ENCODE measurements at places on chromosomes 5 and 9.

DNA sequence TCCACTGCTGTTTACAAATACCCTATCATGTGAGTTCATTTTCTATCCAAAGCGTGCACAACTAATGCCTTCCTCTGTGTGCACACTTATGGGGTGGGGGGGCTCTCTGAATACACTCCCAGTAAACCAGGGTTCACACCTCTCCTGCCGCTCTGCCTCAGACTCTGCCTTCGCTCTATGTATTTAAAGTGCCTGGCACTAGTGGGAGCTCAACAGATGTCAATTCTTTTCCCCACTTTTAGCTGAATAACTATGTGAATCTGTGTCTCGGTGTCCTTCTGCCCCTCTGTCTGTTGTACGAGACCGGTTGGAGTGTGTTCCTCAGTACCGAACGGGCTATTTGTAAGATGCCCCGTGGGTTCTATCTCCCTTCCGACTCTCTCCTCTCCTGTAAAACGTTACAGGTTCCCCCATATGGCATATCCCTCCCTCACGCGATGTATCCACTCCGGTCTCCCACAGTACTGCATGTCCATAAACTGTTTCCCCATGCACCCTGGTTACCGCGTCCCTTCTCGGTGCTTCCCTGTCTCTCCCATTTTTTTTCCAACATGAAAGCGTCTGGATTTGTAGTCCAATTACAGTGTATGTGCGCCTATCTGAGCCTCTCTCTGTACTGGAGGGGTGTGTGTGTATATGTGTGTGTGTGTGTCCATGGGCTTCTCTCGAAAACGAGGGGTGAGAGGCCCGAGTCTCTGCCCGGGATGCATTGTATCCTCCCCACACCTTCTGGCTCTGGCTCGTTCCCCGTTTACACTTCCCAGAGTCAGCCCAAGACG lies 1.6 kb downstream of the ELL2 start:
- no peak for DNase-seq

GRCh38 chr9:100352201-100352726 lies 478 bp downstream of the TEX10 start:
- DNase-seq, result peak; percentile 47

GRCh38 chr5:137888466-137888862 lies 793 bp upstream of the PKD2L2 start:
- DNase-seq, result no peak

DNA sequence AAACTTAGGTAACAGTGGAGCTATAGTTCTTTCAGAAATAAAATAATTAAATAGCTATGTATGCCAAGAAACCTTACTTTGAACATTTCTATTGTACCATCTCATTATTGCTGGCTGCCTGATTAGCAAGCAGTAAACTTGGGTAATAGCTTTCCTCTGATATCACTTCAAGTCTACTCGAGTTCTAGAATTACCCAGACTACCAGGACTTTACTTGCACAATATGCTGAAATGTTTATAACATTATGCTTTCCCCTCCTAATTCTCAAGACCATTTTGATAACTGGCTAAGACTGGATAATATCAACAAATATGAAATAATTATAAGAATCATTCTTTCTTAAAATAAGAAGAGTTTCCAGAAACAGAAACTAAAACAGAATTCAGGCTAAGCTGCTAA lies 512.6 kb downstream of the RAB3C start:
- no peak for DNase-seq

GRCh38 chr5:22908129-22908528 lies 55.0 kb upstream of the CDH12 start:
- no peak for DNase-seq

- peak; percentile 92 for DNase-seq
Measured at GRCh38 chr5:135977375-135977928, 22.7 kb upstream of the LECT2 start.

GRCh38 chr5:123951582-123951977 lies 439.6 kb downstream of the CSNK1G3 start:
- DNase-seq, result no peak

- no peak for DNase-seq
Measured at GRCh38 chr9:14806941-14807520, 84.5 kb upstream of the CER1 start.

- DNase-seq, result no peak
Measured at GRCh38 chr5:127615916-127616315, 33.0 kb upstream of the CTXN3 start.

- no peak for DNase-seq
Measured at GRCh38 chr9:125262294-125262991, 817 bp downstream of the GAPVD1 start.

DNA sequence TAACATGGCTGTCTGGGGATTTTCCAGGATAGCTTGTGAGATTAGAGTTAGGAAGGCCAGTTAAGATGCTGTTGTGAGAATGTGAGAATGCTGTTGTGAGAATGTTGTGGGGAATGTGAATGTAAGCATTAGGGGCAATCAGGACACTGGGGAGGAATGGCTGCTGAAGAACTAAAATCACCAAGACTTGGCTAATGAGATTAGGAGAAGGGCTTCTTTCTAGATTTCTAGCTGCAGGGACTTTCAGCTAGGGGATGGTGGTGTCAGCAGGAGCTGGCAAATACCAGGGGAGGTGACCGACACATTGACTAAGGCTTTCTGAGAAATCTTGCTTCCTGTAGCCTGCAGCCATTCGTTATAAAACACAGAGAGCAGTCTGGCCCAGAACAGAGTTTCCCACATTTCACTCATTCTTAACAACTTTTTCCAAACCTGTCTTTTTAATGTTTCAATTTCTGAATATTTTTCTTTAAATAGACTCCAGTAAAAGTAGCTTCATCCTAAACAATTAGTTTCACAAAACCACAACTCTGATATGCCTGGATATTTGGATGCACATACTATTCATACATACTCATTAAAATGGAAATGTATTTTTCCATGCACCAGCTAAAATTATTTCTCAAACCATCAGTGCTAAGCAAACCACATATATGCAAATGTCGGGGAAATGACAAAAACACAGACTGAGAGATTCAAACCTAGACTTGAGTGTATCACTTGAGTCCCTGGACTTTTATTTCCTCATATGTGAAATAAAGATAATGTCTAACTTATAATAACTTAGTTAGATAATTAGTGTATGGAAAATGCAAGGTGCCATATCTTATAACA lies 89.3 kb upstream of the TNC start:
- no peak for DNase-seq

- DNase-seq, result no peak
Measured at GRCh38 chr5:172559004-172559932, 81.8 kb upstream of the NEURL1B start.

DNA sequence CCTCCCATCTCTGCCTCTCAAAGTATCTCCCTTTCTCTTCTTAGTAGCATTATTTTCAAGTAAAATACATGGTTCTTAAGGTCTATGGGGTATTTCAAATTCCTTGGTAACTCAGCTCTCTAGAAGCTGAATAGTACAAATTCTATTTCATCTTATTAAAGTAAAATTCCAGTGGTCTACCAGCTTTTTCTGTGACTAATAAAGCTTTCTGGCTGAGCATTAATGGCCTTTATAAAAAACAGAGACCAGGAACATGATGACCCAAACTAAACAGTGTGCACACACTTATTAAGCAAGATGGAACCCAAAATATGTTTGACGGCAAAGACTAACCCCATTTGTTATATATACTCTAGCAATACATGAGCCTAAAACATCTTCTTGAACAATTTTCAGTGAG lies 142.6 kb downstream of the OR2K2 start:
- DNase-seq, result no peak

GRCh38 chr9:61665330-61665751 lies 475.5 kb downstream of the SPATA31A7 start:
- no peak for DNase-seq

GRCh38 chr9:117313989-117314388 lies 100.9 kb downstream of the ASTN2 start:
- DNase-seq, result no peak

- no peak for DNase-seq
Measured at GRCh38 chr5:135116160-135116561, 82.1 kb upstream of the PITX1 start.

- no peak for DNase-seq
Measured at GRCh38 chr9:4321554-4321953, 21.7 kb upstream of the GLIS3 start.

DNA sequence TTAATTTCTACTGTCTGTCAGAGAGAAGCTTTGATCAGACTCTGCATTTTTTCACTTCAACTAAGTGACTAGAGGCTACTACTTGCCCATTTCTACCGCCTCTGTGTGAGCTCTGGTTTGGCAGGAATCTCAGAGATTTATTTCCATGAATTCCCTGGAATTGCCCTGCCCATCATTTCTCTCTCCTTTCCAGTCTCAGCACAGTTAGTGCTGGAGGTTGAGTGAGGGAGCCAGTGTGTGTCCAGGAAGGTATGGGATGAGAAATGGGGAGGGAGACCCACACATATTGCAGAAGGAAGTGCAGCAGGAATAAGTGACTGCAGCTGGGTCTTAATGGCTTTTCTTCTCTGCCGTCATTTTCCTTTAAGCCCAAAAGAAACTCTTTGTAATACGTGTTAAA lies 443.1 kb upstream of the ZNF462 start:
- DNase-seq, result no peak

GRCh38 chr5:92126182-92126581 lies 743.1 kb upstream of the ARRDC3 start:
- DNase-seq, result no peak

GRCh38 chr9:94921092-94921471 lies 194.6 kb downstream of the AOPEP start:
- no peak for DNase-seq

DNA sequence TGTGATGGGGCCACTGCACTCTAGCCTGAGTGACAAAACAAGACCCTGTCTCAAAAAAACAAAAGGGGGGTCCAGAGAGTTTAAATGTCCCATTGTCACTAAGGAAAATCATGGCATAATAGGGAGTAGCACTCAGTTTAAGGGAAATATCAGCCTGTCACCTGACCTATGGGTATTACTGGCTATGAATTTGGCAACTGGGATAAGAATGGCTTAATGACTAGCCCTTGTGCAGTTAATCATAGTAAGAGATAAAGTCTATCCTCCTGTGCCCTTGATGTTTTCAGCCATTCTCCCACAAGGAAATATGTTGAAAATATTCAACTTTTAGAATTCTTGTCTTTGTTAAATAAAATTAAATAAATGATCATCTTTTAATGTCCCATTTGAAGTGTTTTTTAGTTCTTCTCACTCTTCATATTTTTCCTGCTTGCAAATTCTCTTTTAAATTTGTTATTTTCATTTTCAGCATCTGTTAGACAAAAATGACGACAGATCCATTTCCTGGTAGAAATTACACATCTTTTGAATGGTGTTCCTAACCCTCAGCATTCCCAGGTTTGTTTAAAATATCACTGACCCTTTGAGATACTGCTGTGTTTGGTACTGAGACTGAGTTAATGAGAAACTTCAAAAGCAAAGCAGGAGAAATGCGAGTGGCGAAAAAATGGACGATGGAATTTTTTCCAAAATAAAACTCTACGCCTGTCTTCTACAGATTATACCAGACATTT lies 191.4 kb downstream of the ARHGAP26 start:
- DNase-seq, result no peak

- DNase-seq, result no peak
Measured at GRCh38 chr5:178419196-178419595, 171.0 kb downstream of the COL23A1 start.

DNA sequence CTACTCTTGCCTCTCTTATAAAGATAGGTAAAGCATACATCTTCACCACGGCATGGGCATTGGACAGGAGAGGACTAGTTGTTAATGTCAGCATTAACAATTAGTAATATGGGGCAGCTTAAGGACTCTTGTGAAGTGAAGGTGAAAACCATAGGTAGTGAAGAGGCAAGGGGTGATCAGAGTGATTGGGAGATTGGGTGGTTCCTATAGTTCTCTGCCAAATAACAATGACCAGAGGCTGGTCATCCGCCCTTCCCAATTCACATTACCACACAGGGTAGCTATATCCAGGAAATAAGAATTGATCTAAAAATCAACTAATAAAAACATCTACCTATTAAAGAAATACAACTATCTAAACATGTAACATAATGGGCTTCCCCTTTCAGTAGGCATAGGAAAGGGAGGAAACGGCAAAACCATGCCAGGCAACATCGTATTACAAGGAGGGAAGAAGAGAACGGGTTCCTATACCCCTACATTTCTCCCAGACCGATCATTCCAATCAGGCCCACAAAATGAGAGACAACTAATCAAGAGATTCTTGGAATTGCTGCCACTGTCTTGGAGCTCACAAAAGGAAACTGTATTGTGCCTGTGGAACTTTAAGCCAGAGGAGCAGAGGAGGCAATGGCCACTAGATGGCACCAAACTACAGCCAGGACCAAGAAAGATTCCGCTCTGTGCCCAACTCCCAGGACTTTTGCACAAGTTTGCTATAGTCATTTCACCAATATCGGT lies 121.6 kb downstream of the FBXL17 start:
- DNase-seq, result peak; percentile 79

DNA sequence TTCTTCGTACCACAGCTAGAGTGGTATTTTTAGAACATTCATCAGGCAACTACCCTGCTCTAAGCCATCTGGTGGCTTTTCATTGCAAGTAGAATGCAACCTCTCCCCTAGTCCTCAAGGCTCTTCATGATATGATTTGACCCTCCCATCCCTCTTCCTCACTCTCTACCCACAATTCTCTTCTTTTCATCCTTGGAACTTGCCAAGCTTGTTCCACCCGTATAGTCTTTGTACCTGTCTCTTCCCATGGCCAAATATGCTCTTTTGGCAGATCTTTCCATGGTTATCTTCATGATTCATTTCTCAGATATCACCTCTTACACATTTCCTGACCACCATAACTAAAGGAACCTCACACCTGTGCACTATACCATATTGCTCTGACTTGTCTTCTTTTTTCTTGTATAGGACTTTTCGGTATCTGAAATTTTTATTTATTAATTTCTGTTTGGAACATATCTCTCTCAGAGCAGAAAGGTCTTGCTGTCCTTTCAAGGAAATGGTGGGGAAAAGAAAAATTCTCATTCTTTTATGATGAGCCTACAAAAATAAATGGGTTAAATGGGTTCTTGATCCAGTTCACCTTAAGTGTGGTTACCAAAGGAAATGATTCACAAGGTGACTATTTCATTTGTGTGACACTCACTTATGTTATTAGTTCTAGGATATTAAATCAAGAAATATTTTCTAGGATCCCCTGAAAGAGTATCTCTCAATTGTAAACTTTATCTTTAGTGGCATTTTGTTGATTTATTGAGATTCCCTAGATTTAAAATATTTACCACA lies 3.7 kb upstream of the CD274 start:
- DNase-seq, result no peak

DNA sequence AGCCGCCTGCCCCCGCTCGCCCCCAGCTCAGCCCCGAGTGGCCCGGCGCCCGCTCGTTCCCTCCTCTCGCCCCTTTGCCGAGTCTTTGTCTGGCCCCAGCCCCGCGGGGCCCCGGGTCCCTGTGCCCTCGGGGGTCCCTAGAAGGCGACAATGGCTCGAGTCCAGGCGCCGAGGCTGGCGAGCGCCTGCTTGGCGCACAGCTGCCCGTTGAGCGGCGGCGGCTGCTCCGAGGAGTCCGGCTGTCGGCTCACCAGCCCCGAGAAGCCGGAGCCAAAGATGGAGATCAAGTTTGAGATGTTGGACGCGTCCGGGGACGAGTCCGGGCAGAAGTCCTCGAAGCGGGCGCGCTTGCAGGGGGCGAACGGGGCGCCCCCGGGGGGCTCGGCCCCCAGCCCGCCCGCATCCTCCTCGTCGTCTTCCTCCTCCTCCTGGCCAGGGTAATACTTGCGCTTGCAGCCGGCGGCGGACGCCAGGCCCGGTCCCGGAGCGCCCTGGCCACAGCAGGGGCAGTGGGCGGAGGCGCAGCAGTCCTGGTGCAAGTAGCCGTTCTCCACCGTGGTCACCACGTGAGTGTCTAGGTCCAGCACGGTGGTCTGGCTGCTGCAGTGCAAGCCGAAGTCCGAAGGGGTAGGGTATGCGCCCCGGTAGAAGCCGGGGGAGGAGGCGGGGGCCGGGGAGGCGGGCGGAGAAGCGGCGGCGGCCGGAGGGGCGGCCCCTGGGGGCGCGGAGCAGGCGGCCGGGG lies 1.2 kb downstream of the IER5L start:
- DNase-seq, result peak; percentile 41
